ENCODE measurements at places on chromosomes 4 and X.

DNA sequence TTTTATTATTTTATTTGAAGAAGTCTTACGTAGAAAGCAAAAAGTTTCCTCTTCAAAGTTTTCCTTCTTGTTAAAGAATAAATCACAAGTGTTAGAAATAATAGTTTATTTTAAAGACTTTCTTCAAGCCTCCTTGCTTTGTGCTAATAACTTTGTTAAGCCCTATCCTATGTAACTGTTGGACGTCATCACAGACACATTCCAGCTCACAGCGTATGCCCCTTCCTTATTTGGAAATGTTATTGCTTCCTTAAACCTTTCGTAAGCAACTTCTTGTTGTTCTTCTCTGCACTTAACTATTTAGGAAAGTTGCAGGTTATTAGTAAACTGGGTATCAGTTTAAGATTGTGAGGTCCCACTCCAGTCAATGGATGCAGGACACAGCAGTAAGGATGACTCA, 7.6 kb upstream of the SRD5A3 start:
- DNase-seq = no peak

DNA sequence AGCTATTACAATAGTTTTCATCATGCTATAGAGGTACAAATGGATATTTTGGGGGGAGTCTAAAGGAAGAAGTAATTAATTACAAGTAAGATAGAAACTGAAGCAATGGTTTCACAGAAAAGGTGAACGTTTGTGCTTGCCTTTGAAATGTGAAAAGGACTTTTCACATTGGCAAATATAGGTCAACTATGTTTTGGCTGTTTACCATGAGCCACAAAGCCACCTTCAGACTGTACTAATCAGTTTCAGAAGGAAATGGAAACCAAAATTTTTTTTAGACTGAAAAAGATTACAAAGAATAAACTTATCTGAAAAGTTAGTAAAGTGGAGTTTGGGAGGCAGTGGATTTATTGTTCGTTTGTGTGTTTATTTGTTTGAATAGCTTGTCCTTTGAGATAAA, 32.1 kb downstream of the SYTL5 start:
- DNase-seq = no peak

DNA sequence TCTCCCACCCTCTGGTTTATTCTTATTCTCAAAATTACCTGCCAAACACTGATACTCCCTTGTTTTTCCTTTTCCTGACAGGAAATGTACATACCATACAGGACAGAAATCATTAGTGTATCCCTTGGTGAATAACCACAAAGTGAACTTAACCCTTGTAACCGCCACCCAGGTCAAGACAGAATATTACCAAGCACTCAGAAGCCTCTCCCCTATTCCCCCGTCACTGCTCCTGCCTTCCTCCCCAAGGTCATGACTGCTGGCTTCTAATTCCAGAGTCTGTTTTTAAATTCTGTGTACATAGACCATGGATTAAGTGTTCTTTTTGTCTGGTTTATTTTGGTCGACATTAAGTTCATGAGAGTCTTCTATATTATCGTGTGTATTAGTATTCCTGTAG, 37.7 kb downstream of the HTT start:
- DNase-seq = no peak

GRCh38 chr4:184836613-184837012, 10.8 kb upstream of the ACSL1 start:
- no peak for DNase-seq

GRCh38 chrX:65985922-65986588, 53.8 kb downstream of the VSIG4 start:
- DNase-seq = no peak

DNA sequence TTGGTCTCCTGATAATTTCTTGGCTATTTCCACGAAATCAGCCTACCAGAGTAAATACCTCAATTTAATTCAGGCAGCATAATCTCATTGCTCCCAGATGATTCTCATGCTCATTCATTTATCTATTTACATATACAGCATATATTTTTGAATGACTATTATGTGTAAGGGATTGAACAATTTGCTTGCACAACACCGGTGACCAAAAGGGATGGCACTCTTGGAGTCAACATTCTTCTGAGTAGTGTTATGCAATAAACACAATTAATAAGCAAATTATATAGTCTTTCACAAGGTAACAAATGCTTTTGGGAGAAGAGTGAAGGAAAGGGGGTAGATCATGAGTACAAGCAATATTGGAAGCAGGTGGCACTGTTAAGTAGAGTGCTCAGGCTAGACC, 1015.3 kb downstream of the ARAP2 start:
- DNase-seq = no peak

DNA sequence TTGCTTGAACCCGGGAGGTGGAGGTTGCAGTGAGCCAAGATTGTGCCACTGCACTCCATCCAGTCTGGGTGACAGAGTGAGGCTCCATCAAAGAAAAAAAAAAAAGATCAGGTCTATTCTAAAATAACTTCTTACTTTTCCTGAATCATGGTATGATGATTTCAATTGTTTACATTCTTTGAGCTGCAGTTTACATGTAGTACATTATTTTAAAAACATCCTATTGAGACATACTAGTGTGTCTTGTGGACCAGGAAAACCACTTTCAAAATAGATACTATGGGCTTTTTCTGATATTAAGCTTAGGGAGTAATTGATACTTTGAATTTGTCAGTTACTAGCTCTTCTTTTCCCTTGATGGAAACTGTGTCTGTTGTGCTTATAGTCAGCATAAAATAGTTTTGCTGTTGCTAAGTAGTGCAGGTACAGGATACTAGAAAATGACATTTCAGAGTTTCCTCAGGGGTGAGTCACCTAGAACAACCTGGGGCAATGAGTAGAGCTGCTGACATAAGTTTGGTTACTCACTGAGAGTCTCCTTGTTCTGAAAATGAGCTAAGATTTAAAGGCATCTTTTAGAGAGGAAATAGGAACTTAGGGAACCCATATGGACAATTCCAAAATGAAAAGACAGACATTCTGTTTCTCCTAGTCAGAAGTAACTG, 53.2 kb upstream of the C4orf54 start:
- no peak for DNase-seq

- DNase-seq = no peak
These were observed 19.8 kb upstream of the PLCXD1 start for GRCh38 chrX:261167-261918.

DNA sequence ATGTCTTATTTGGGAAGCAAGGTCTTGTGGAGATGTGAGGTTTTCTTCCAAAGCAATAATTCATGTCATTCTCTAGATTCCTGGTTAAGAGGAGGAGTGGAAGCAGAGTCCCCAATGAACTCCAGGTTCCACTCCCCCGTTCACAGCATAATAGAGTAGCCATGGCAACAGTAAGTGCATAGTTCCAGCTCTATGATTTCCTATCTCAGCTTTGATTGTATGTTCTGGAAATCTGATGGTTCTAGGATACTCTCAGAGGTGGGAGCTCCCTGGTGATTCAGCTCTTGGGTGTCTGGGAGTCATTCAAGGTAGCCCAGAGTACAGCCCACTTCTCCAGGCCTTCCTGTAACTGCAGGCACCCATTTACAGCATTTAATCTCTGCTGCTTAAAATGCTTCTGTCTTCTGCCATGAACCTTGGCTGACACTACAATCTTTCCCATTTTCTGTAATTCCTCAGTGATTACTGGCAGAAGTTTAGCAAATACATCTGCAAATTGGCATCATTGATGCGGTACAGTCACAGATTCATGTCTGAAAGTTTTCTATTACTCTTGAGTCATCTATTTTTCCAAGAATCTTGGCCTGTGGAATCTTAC, 242.0 kb downstream of the MAPK10 start:
- DNase-seq = no peak

GRCh38 chr4:83109480-83110222, 4.9 kb downstream of the PLAC8 start:
- DNase-seq = no peak

DNA sequence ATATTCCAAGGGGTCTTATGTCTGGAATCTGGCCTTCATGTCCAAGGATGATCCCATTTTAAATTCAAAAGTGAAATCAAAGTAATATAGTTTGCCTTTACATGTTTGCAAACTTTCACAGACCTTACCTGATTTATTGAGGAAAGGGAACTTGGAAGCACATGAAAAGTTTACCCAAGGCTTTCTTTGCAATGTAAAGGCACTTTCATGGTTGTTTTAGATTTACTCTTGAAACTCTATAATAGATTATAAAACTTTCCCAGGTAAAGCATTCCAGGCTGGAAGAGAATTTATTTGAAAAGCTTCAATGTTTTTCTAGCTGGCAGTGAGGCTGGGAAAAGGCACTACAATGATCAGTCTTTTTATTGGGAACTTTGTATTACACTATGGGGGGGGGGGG, 842.8 kb upstream of the DIAPH2 start:
- no peak for DNase-seq

- no peak for DNase-seq
These were observed 84.0 kb upstream of the HPF1 start for GRCh38 chr4:169841776-169842175.

- no peak for DNase-seq
These were observed 1.2 kb downstream of the RPGR start for GRCh38 chrX:38326086-38326485.

DNA sequence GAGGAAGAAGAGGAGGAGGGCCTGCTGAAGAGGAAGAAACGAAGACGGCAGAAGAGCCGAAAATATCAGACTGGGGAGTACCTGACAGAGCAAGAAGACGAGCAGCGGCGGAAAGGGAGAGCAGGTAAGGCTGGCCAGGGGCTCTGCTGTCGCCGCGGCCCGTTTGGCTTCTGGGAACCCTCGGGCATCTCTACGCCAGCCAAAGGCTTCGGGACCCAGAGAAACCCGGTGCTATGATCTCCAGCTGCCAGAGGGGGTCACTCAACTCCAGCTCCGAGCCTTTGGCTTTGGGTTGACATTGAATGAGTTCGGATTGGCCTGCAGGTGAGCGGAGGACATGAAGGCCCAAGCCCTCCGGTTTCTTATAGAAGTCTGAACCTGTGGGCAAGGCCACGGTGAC, 42.8 kb downstream of the BCORL1 start:
- DNase-seq = no peak

DNA sequence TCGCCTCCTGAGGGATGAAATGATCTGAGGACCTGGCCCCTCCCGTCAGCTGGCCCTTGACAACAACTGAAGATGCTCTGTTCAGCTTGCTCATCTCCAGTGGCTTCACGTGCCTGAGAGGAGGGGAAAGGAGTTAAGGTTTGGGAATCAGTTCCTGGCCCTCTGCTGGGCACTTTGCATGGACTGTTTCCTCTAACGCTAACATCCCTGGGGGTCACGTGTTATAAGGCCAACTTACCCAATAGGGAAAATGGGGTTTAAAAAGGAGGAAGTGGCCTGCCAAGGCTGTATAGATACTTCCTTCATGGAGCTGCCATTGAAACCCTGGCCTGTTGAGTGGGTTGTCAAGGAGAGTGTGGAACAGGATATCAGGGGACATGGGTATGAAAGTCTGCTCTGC, 65.6 kb downstream of the OR13H1 start:
- no peak for DNase-seq

DNA sequence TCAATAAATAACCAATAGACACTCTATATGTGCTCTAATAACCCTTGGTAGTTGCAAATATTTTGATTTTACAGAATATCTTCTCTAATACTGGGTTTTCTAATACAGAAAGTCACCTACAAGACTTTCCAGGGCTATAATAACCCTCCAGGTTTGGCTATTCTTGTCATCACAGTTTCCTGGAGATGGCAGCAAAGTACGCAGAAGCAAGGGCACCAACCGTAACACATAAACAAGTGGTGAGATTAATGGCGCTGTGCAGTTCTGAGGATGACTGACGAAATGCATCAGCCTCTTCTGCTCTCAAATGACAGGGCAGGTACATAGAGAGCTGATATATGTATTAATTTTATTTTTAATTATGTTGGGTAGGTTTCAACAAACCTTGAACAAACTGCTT, 122.4 kb downstream of the C4orf33 start:
- DNase-seq = no peak

- no peak for DNase-seq
These were observed 129.3 kb upstream of the PGRMC2 start for GRCh38 chr4:128416921-128417320.

GRCh38 chr4:56463711-56464110, 3.7 kb upstream of the SRP72 start:
- no peak for DNase-seq

DNA sequence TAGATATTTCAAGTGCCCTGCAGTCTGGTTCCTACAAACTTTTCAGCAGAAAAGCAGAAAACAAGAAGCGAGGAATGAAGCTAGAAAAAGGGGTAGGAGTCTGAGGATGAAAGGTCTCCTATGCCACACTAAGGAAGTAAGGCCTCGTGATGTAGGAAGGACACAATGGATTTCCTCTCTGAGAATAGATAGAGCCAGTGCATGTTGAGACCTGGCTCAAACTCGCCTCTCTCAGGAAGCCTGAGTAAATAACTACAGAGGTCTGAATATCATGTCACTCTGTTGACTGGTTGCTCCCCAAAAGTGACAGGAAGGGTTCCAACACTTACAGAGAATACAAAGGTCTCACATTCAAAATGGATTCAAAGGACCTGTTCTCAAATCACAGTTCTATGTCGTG, 93.3 kb downstream of the GRIA3 start:
- no peak for DNase-seq

- DNase-seq = no peak
These were observed 64.8 kb downstream of the HPGD start for GRCh38 chr4:174457468-174457867.

DNA sequence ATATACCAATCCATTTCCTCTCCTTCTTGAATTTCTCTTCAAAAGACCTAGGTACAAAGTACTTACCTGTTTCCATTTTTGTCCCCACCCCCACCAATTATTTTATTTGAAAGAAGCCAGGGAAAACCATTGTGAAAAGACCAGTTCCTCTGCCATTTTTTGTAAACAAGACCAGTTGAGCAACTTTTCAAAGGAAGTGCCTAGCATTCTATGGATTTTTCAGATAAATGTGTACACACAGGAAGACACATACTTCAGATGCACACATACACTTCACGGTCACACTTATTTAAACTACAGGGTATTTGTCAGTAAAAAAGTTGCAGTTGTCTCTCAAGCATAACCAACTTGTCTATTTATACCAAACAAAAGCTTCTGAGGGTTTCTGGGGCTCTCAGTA, 587.2 kb upstream of the KLHL4 start:
- DNase-seq = no peak

DNA sequence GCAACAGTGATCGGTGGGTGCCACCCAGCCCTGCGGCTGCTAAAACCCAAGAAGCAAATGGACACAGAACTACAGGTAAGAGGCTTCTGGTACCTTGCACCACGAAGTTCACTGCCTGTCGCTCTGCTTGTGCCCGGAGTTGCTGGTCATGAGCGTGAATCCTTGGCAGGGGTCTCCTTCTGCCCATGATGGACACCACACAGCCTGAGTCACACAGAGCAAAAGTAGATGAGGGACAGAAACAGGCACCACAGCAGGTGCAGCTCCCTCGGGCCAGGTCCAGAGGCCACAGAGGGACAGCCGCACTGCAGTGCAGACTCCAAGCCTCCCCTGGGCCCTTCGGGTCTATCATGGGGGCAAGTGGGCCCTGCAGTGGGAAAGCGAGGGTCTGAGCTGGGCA, 22.4 kb downstream of the NAT8L start:
- no peak for DNase-seq

DNA sequence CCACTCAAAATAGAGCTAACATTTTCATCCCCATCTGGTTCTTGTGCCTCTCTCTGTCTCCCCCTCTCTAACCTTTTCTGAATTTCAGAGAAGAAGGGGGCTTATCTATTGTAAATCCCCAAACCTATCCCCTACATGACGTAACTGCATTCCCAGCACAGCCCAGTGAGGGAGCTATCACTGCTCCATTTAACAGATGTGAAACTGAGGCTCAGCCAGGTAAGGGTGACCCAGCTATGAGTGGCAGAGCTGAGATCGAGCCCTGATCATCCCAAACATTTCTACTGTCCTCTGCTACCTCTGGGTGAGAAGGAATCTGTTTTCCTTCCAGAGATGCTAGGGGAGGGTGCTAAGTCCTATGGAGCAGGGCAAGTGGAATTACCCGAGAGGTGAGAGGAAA, 107.5 kb downstream of the SLC2A9 start:
- DNase-seq = no peak
